ENCODE measurements at places on chromosomes 13 and 19.

DNA sequence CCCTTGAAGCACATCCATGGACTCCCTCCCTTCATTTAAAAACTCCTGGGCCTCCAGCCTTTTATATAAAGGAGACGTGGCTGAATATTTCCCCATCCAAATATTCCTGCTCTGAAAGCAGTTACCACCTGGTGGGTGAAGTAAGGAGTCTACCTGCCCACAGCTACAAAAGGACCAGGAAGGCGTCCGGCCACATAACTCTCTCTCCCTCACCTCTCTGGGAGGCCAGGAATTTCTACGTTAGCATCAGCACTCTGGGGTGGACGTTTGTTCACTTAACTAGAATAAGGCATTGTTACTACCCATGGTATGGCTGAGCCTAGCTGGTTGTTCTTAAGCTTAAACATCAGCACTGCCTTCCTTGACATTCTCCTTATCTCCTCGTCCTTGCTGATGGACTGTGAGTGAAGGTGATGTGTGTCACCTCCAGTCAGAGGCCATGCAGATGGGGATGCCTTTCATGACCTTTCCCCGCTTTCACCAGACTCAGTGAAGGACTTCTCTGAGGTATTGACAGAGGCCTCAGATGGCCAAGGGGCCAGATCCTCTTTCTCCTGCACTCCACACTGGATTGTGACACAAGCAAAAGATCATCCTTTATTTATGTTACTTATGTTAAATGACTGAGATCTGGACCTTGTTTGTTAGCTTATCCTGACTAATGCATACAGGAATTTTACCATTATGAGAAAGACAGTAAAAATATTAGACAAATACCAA lies 22.2 kb upstream of the KPNA3 start:
- DNase-seq = no peak

GRCh38 chr13:90952326-90952725 lies 395.2 kb upstream of the MIR17HG start:
- DNase-seq = no peak

DNA sequence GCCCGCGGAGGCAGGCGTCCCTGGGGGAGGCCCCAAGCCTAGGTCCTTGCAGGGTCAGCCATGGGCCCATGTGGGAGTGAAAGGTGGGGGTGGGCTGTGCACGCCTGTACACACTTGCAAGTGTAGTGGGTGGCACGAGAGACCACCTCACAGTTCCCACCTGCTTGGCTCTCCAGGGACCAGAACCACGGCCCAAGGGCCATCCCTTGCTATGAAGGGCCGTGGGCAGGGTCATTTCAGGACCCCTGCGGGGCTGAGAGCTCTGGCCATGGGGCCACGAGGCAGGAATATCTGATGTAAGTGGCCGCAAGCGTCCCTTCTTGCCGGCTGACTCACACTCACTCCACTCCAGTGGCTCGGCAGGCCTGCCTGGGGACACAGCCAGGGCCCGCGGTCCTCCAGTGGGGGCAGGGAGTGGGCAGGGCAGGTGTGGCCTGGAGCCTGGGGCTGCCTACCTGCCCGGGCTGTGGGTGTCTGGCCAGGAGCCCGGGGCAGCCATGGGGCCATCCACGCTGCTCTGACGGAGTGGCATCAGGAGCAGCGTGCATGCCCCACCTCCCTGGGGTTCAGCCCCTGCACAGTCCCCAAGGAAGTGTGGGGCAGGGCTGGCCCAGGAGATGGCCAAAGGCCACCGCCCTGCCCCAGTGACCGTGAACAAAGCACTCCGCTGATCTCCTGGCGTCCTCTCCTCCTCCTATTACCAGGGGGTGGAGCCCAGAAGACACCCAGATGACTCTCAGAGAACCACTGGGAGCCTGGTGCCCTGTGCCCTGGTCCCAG lies 8.6 kb upstream of the MKNK2 start:
- no peak for DNase-seq

DNA sequence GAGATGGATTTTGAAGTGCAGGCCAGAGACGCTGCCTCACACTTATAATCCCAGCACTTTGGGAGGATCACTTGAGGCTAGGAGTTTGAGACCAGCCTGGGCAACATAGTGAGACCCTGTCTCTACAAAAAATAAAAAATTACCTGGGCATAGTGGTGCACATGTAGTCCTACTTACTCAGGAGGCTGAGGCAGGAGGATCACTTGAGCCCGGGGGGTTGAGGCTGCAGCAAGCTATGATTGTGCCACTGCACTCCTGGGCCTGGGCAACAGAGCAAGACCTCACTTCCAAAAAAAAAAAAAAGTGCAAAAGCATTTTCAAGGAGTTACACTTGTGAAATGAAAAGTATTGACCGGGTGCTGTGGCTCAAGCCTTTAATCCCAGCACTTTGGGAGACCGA lies 27.6 kb upstream of the FBXO17 start:
- DNase-seq = no peak

Data from stimulated activated CD4-positive, alpha-beta T cell treated with anti-CD3 and anti-CD28 coated beads, Interleukin-4, amount 100 ng/mL, for 4 hours (primary cell).